ENCODE measurements at places on chromosomes 16 and 17.

GRCh38 chr17:49688848-49689247 is 11.0 kb upstream of the SPOP start:
- no peak for DNase-seq

DNA sequence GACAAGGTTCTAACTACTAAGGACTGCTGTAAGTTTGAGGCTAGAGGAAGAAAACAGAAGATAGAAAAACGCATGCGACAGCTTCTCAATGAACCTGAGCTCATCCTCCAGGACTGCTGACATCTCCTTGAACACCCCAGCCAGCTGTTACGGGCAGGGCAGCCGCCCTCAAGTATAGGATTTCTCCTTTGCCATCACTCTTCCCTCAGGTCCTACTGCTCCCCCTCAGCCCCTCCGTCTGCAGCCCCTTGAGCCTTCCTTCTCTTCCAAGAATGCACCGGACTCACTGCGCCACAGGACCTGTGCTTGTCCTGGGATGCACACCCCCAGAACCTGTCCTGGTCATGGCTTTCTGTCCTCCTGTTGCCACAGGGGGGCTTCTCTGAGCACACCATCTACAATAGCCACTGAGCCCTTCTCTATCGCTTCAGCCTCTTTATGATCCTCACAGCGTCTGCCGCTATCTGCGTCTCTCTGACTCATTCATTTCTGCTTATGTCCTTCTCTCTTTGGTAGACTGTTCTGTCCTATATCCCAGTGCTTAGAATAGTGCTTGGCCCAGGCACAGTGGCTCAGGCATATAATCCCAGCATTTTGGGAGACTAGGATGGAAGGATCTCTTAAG is 15.7 kb upstream of the XYLT2 start:
- no peak for DNase-seq

DNA sequence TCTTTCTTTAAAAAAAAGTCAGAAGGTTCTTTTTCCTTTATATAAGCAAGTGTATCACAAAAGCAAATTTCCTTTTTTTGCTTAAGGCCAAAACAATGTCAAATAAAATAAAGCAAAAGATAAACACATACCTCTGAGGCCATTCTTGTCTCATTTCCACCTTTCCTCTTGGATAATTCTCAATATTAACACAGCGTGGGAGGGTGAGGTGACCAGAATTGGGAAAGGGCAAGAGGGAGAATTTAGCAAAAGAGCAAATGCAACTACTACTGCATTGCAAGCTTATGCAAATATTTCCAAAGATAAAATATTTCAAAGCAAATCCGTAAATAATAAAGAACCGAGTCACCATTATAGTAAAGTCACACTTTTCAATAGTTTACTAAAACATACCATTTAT is 153.4 kb upstream of the PSMD7 start:
- no peak for DNase-seq

DNA sequence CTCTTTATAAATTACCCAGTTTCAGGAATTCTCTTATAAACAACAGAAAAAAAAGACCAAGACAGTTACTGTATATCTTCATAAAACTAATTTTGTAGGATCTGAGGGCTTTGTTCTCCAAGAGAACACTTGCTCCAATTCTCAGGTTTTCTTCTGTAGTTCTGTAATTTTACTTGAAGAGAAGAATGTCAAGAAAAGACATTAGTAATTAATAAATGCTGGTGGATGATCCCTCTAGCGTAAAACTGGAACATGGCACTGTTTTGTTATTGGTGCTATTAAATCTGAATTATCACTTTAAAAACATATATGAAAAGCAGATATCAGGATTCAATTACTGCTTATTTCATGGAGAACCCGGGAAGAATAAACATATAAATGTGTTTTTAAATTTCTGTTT is 36.5 kb upstream of the CPHXL start:
- no peak for DNase-seq

DNA sequence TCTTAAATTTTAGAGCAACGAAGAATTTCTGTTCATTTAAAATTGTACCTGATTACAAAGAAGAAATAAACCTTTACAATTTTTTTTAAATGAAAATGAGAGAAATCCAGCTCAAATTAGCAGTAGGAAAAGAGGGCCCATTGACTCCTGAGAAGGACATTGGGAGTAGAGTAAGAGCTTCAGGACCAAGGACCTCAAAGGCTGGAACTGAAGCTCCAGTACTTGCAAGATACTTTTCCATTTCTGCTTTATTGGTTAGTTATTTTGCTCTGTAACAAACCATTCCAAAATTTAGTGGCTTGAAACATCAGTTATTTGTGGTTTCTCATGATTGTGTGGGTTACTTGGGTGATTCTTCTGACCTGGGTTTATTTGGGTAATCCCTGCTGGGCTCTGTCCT is 165.9 kb downstream of the PRKCB start:
- no peak for DNase-seq

DNA sequence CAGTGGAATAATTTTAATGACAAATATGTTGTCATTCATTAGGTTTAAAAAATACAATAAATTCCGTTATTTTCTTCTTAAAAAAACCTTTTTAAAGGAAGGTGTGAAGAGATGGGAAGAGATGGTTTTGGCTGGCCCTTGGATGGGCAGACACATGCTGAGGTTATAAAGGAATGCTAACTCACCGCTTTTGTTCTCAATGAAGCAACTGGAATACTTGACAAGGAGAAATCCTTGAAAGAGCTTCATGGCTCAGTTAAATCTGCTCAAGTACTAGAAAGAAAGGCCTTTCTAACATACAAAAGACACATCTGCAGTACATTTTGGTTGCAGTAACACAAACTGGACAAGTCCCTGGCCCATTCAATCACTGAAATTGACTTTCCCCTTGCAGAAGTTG is 158.3 kb upstream of the KCNJ16 start:
- DNase-seq, result no peak

- DNase-seq, result no peak
These were observed 137.6 kb downstream of the ITFG1 start for GRCh38 chr16:47323241-47323640.

- no peak for DNase-seq
These were observed 626.6 kb upstream of the SOX9 start for GRCh38 chr17:71494062-71494855.

DNA sequence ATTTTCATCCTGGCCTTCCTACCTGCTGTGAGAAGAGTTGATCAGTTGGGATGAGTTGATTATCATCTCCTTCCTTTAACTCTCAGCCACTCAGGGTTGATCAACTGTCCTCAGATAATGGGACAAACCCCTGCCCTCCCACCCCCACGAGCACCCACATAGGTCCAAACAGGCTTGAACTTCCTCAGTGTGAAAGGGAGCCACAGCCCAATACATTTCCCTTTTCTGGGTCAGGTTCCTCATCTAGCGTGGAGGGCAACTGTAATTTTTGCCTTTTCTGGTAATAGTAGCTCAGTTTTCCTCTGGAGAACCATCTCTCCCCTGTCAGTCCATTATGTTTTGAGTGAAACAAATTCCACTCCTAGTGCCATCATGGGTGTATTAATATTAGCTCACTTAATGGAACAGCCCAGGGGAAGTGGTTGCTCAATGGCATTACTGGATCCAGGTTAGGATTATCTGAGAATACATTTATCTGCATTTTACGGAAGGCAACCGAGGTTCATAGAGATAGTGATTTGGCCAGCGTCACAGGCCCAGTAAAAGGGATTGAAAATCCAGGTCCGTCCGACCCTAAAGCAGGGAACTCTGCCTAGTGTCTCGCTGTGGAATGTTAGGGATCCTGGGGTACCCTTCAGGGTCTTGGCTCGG is 476 bp upstream of the LPCAT2 start:
- DNase-seq, result no peak

- no peak for DNase-seq
These were observed 23.5 kb downstream of the USP36 start for GRCh38 chr17:78817123-78817522.

GRCh38 chr17:77886387-77886728 is 72.1 kb upstream of the TNRC6C start:
- no peak for DNase-seq

- no peak for DNase-seq
These were observed 102.7 kb upstream of the HLF start for GRCh38 chr17:55161935-55162555.

GRCh38 chr16:9907752-9908151 is 274.5 kb downstream of the GRIN2A start:
- no peak for DNase-seq

DNA sequence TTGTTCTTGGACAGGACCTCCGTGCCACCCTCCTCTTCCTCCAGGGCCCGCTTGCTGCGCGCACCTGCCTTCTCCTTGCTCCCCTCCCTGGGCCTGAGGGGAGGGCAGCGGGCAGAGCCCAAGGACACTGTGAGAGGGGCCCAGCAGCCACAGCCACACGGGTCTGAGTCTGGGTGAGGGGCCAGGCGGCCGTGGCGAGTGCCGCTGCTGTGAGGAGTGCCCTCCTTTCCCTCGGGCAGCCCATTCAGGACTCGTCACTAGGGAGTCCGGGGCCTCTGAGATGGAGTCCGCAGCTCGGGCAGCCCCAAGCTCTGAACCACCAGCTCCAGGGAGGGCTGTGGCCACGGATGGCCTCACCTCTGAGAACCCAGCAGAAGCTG is 5.6 kb downstream of the DUS1L start:
- DNase-seq, result no peak

DNA sequence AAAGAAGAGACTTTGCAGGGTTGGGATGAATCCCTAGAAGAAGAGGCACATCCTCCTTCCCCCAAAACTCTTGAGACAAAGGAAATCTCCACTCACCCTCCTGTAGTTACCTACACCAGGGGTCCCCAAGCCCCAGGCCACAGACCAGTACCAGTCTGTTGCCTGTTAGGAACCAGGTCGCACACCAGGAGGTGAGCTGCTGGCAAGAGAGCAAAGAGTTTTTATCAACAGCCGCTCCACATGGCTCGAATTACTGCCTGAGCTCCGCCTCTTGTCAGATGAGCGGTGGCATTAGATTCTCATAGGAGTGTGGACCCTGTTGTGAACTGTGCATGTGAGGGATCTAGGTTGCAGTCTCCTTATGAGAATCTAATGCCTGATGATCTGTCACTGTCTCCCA is 98.9 kb downstream of the CCT6B start:
- DNase-seq, result no peak

- DNase-seq, result peak; percentile 83
These were observed 717.2 kb downstream of the WWOX start for GRCh38 chr16:78816499-78817195.

DNA sequence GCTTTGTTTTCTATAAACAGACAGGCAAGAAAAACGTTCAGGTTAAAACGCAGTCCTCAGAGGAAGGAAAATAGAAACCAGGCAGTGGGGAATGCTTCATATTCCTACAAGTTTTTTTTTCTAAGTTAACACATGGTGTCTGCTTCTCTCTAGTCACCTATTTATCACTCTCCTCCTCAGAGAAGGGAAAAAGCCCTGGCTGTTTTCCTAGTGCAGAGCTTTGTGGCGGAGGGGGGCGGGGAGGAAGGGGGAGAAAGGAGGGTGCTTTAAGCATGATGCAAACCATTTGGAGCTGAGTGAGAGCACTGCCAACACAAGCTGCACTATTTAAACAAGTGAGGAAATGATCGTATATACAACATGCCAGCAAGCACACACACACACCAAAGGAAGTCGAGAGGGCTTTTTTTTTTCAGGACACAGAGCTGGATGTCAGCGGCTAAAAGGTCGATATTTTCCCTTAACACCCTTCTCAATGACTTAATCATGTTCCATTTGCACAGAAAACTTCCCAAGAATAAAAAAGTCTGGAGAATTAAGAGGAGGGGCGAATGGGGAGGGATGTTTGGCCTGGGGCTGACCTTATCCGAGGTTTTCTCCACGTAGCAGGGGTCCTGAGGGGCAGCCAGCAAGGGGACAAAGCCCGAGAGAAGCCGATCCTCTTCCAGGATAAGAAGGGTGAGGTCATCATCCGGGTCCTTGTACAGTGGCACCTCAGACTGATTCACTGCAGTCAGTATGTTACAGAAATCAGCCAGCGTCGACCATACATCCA is 117.4 kb downstream of the HIC1 start:
- DNase-seq, result peak; percentile 94

GRCh38 chr16:4026854-4027253 is 89.4 kb downstream of the ADCY9 start:
- DNase-seq, result no peak

Measured in right hindlimb (tissue), 1 donor.